ENCODE measurements at places on chromosomes 13 and 19. TPM values are rescaled to one million over a fixed set of nuclear protein-coding genes. Genes with fewer than 3 reads are reported as not detected.

GRCh38 chr13:114140906-114141250 lies 8.5 kb upstream of the RASA3 start:
- DNase-seq: no peak

- no peak for DNase-seq
These were observed 166.7 kb downstream of the USP12 start for GRCh38 chr13:27004866-27005265.

The LILRA1 gene
- total RNA-seq: not detected

The DIRAS1 gene
- total RNA-seq: 3.0 TPM

DNA sequence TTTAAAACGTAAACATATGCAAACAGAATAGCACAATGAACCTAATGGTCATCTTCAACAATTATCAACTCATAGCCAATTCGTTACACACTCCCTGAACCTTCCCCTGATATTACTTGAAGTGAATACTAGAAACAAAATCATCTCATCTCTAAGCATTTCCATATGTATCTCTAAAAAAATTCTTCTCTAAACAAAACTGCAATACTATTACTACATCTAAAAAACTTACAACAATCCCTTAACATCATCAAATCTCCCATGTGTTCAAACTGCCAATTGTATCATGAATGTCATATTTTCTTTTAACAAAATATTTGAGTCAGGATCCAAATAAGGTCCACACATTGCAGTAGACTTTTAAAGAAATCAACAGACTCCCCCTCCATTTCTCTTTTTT lies 61.4 kb downstream of the FRY start:
- no peak for DNase-seq

The BRD4 gene
- total RNA-seq: 25.9 TPM

DNA sequence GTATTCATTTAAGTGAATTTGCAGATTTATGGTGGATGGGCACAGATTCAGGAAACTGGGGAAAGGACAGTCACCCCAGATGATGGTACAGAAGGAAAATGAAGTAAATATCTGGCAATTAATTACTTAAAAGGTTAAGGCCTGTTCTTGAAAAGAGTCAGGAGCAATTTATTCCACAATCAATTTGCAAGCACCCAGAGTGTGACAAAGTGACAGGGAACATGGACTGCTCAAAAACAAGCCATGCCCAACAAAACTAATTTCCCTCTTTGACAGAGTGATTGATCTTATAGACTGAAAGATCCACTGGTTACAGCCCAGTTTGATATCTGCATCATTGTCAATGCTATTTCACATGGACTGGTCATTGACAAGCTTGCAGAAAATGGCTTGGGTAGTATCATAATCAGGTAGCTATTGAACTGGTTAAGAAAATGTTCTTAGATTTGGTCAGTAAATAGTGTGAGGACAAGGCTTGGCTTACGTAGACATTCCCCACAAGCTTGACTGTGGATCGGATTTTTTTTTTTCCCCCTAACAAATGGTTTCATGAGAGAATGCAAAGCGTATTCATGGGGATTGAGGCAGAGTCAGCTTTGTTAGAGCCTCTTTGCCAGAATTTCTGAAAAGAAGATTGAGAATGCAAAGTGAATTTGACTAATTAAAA lies 584.6 kb downstream of the GPC6 start:
- no peak for DNase-seq

Measured in cardiac muscle cell (in vitro differentiated cells and primary cell).